ENCODE measurements at places on chromosomes 1 and 21.

- no peak for DNase-seq
These were observed 279.1 kb downstream of the PCP4 start for GRCh38 chr21:40146216-40146837.

- DNase-seq: no peak
These were observed 16.2 kb downstream of the ITGB3BP start for GRCh38 chr1:63506782-63507181.

DNA sequence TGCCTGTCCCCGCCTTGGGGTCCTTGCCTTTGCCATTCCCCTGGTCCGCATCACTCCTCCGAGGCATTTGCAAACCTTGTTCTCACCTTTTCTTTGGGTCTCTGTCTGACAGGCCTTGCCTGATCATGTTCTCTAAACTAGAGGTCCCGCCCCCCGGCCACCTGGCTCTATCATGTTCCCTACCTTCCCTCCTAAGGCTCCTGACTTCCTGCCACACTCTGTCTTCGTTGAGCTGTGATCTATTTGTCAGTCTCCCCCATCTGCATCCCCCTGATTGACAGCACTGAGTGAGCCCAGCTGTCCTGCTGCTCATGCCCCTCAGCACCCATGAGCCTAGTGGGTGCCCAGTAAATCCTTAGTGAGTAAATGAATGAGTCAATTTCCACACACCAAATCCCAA is 22.8 kb downstream of the ERG start:
- DNase-seq: no peak

DNA sequence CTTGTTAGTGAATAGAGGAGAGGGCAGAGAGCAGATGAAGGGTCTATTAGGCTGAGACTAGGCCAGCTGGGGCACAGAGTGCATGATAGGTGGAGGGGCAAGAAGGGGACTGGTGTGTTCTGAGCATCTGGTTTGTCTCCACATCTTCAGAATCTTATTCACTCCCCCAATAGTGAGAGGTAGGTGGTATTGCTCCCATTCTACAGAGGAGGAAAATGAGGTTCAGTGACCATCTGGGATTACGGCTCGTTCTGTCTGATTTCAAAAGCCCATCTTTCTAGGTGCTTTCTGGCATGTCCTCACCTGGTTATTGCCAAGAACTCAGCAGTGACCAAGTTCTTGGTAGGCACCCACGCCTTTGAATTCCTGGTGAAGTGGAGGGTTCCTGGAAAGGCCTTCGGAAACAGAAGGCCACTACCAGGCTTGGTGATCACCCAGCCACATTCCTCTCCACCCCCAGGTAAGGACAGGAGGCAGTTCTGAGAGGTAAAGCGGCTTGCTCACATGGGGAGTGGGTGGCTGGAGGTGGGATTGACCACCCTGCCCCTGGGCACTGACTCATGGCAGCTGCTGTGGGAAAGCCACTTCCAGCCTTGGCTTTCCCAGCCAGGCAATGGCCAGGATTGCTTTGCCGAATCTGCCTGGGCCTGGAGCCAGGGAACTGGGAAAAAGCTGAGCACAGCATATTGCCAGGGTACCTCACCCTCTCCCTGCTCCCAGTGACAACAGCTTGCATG is 18.8 kb upstream of the CITED4 start:
- no peak for DNase-seq

DNA sequence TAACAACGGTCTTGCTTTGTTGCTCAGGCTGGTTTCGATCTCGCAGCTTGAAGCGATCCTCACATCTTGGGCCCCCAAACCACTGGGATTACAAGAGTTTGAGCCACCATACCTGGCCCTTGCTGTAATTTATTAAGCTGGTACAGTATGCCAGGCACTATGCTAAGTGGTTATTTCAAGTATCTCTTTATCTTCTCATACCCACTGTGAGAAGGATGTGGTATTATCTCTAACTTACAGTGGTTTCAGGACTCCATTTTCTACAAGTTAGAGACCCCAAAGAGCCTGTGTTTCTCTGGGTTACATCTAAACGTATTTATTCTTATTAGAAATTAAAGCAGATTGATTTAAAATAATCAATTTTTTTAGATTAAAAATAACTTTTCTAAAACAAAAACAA is 8.1 kb upstream of the ST3GAL3 start:
- DNase-seq: no peak

- DNase-seq: no peak
These were observed 58.5 kb downstream of the FOXO6 start for GRCh38 chr1:41419584-41420295.

All from activated T-cell treated with anti-CD3 and anti-CD28 coated beads for 24 hours (primary cell).